ENCODE measurements at places on chromosomes 5 and 9. TPM values are rescaled to one million over a fixed set of nuclear protein-coding genes. Genes with fewer than 3 reads are reported as not detected.

Gene FOXD4L6
- not detected for polyA plus RNA-seq

GRCh38 chr9:129237164-129237611, 59.1 kb upstream of the IER5L start:
- DNase-seq: peak; percentile 37

GRCh38 chr5:170294556-170294955, 3.0 kb downstream of the LCP2 start:
- DNase-seq: no peak

- no peak for DNase-seq
These were observed 295.9 kb upstream of the ZNF608 start for GRCh38 chr5:125042261-125042890.

DNA sequence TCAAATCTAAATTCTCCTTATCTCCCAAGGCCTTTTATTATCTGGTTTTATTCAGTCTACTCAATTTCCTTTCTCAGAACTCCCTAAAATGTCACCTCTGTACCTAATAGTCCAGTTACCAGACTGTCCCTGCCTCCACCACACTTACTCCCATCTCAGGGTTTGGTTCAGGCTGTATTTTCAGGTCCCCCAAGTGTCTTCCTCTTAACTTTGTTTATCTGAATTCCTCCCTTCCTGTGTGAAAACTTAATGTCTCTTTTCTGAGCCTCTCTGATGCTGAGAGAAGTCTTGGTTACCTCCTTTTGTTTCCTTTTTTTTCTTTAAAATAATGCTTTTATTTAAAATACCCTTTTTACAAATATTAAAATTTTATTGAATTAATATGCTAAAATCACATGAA, 133.4 kb downstream of the PAM start:
- no peak for DNase-seq

- DNase-seq: peak; percentile 27
These were observed 11.7 kb upstream of the OR1J2 start for GRCh38 chr9:122498883-122499288.

Data from A549 (cell line).